Lung (tissue), 17 donors: ENCODE measurements at places on chromosomes 1 and 21.

GRCh38 chr21:31273278-31273677 is 70.8 kb downstream of the TIAM1 start:
- no peak for DNase-seq

- DNase-seq, result peak; percentile 73
Measured at GRCh38 chr21:46598581-46599572, 6.0 kb downstream of the S100B start.

DNA sequence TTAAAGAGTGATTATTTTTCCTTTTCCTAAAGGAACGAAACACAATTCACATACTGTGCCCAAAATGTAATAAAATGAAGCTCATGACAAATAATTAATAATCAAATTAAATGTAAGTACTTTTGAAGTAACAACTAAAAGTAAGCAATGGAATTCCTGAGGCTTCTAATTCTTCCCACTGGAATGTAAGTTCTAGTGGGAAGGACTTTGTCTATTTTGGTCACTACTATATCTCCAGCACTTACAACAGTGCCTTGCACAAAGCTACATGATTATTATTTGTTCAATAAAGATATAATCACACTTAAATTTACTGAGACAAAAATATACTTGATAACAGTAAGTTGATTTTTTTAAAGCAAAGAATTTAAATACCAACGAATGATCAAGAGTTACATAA is 128.8 kb downstream of the COQ8A start:
- no peak for DNase-seq

GRCh38 chr1:162087574-162087973 is 18.1 kb downstream of the NOS1AP start:
- no peak for DNase-seq

DNA sequence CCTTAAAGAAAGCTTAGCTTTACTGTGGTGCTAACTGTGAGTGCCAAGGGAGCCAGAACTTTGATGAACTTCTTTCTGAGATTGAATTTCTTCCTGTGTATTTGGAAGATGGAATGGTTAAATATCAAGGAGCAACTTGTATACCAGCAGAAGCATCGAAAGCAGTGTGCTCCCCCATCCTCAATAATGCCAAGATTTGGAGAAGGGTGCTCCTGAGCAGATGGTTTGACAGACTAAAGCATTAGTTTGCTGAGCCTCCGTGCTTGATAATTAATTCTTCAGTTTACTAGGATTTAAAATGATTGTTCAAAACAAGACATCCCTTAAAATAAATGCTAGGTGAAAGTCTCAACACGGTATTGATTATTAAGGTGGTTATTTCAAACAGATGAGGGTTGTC is 42.4 kb upstream of the AKT3 start:
- DNase-seq, result no peak

DNA sequence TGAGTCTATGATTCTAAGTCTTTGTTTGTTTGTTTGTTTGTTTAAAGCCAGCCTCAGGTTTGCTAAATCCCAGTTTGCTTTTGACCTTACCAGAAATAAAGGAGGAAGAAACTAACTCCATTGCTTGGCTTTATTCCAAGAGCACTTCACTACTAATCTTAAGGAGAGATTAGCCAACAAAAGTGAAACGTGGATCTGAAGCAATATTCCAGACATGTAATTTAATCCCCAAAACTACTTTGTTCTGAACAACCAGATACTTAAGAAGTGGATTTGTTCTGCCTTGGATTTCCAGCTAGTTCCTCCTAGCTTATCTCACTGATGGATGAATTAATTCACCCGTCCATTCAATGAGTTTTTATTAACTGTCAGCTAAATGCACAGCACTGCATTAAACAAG is 15.9 kb upstream of the CEP350 start:
- no peak for DNase-seq
